NCI-H1436 treated with DMSO at 0.1 percent for 48 hours (cell line): ENCODE measurements at places on chromosomes 7 and 10.
A peak's percentile ranks its signal among the peaks of the same experiment; 100 is the strongest.

GRCh38 chr10:44809647-44810046 lies 101.5 kb upstream of the TMEM72 start:
- DNase-seq = no peak

GRCh38 chr10:132350946-132351345 lies 19.0 kb downstream of the LRRC27 start:
- DNase-seq = no peak

DNA sequence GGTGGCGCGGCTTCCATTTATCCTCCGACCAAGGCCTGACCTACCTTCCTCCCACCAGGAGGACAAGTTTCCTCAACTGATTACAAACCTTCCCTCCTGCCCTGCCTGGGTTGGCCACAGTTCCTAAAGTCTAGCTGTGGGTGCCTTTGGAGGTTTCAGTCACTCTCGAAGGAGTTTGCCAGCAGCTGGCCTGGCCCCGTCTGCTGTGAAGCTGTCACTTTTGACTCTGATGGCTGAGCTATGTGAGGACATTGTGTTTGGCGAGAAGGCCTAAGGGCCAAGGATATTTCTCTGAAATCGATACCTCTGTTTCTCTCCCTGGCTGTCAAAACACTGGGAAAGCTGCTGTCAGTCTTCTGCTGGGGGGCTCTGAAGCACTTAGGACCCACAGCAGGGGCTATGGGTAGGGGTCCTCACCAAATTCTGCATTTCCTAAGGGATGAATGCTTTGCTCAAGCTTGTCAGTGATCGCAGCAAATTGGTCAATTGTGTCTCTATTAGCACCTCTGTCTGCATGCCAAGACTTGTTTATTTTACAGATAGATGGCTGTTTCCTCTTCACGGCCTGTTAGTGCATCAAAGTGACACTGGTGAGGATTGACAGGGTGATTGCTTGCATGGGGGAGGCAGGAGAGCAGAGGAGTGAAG lies 31.9 kb upstream of the SAMD8 start:
- peak; percentile 9 for DNase-seq

DNA sequence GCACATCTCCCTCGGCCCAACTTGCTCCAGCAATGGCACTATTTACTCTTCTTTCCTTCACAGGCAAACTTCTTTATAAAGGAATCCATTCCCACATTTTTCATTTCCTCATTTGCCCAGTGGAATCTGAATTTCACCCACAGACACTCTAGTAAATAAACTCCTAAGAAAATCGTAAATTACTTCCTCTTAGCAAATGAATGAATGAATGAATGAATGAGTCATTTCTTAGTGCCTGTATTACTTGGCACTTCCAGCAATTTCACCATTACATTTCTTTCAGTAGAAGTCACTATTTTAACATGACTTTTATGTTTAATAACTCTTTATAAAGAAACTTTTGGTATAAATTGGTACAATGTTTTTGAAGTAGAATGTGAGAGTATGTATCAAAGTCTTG lies 55.7 kb downstream of the DDC start:
- no peak for DNase-seq

GRCh38 chr10:78778444-78779338 lies 290.1 kb upstream of the ZMIZ1 start:
- no peak for DNase-seq

GRCh38 chr10:986137-986825 lies 2.0 kb upstream of the GTPBP4 start:
- peak; percentile 23 for DNase-seq

- no peak for DNase-seq
Measured at GRCh38 chr10:71043858-71044257, 155.5 kb upstream of the PCBD1 start.

GRCh38 chr10:99080275-99080945 lies 155.2 kb downstream of the HPSE2 start:
- no peak for DNase-seq

GRCh38 chr7:44066111-44066460 lies 719 bp upstream of the PGAM2 start:
- DNase-seq = no peak

GRCh38 chr7:17560966-17561365 lies 262.5 kb downstream of the AHR start:
- no peak for DNase-seq

DNA sequence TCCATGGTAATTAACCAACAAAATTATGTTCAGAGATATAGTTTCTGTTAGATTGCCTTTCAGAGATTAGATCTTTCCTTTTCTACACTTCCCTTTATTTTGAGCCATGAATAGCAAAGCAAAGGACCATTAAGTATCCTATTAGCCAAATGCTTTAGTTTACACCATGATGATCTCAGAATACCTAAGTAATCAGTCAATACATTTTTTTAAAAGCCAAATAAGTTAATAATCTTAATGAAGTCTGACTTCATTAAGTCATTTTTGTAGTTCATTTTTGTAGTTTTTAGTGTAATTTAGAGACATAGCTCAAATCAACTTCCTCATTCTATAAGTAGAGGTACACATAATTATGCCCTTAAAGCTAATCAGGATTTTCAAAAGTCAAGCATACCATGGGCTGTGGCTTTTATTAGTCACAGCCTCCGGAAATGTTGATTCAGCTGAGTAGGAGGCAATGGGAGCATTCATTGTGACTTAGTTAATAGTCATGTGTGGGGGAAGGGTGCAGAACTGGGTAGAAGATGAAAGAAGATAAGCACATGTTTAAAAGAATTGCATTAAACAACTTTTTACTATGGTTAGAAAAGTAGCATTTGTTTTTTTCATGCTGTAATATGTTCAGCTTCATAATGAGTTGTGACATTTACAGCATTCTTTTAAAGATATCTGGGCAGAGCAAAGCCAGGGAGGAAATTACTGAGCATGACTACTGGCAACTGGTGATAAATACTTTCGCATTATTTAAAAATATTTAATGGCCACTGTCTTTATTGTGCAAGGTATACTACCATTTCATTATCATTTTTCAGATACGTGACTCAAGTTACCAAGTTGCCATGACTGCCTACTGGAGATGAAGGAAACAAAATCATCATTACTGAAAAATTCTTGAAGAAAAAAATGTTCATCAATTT lies 57.3 kb upstream of the CCDC71L start:
- DNase-seq = no peak

GRCh38 chr7:49631071-49631815 lies 142.2 kb upstream of the VWC2 start:
- DNase-seq = no peak

- DNase-seq = no peak
Measured at GRCh38 chr10:107809889-107810288, 645.4 kb upstream of the SORCS1 start.

DNA sequence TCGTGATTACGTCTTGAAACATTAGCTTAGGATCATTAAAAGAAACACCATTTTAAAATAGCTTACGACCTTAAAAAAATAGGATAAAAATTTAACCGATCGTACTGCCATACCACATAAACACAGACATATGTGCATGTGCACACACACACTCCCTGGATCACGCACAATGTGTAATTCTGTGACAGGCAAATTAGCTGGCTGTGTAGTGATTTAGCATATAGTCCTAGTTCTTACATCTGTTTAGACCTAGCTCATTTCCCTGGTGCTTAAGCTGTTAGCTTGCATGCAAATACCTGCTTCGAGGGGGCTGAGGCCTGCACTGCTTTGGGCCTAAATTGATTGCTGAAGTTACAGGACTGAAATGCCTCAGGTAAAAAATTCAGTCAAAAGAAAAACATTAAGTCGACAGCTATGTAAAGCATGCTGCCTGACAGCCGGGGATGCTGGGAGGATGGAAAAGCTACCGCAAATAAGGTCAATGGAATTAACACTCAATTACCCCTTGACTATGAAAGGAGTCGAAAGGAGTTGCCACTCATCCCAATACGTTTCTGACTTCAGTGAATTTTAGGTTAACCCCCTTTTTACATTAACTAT lies 267.1 kb upstream of the FZD8 start:
- no peak for DNase-seq

DNA sequence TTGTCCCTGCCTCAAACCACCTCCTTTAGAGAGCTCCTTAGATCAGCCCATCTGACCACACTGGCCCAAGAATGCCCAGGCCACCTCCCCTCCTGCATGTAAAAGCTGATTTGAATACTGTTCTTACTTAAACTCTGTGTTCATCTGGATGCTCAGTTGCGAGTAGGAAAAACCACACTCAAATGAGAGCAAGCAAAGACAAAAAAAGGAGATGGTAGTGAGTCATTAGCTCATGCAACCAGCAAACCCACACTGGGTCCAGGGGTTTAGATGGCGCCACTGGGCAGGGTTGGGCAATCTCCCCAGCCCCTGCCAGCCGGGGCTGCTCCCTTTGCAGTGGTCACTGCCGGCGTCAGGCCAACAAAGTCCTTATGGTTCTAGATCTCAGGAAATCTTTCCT lies 32.7 kb downstream of the TSPAN15 start:
- no peak for DNase-seq

GRCh38 chr7:66929935-66930334 lies 8.9 kb downstream of the TMEM248 start:
- DNase-seq = no peak

DNA sequence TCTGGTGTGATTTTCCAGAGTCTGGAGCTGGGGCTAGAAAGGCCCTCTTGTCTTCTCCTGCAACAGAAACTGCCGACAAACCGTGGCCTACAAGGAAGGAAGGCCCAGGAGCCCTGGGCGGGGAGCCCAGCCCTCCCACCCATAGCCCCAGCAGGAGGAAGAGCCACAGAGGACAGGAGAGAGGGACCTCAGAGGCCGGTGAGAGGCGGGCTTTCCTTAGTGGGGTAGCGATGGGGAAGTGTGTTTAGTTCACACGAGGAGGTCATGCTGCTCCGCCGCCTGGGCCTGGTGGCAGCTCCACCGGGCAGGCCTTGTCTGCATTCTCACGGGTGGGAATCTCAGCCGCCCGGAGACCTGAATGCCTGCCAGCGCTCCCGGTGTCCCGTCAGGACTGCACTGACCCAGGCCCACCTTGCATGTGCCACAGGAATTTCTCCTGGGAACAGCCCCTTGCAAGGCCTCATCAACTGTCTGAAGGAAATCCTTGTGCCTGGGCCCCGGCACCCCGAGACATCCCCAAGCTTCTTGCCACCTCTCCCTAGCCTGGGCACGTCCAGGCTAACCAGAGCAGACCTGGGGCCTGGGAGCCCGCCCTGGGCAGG lies 50.9 kb downstream of the ZNF467 start:
- no peak for DNase-seq

- DNase-seq = no peak
Measured at GRCh38 chr7:18997477-18998150, 119.8 kb downstream of the TWIST1 start.

DNA sequence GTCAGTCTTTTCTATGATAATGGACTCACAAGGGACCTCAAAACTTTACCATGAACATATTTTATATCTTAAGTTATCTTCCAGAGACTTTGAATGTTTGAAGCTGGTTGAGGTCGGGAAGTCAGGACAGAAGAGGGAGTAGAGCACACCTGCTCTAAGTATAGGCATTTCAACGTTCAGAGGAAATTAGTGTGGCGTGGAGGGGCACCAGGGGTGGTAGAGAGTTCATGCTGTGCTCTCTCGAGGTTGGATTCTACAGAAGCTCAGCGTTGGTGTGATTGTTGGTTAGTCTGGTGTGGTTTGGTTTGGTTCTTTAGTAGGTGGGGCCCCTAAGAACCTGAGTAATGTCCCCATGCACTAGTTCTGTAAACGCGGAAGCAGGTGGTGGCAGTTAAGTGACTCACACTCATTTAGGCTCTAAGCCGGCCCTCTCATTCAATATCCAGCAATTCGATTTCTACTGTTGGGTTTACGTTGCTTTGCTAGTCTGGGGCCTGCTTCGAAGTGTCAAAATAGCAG lies 19.8 kb downstream of the CNTNAP2 start:
- DNase-seq = peak; percentile 38

DNA sequence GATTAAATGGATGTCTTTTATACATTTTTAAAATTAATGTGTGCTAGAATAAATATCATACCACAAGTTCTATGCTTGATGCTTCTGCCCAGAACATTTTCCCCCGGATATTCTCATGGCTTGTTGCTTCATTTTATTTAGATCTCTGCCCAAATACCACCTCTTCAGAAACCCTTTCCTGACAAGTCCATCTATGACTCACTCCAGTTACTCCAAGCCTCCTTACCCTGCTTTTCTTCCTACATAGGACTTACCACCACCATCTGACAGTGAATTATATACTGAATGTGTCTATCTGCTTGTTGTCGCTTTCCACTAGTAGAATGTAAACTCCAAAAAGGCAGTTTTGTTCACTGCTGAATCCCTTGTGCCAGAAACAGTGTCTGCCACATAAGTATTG lies 19.1 kb upstream of the ERVW-1 start:
- no peak for DNase-seq

- DNase-seq = no peak
Measured at GRCh38 chr10:72509941-72510340, 115.9 kb downstream of the MICU1 start.

- DNase-seq = no peak
Measured at GRCh38 chr7:3451701-3452100, 150.6 kb downstream of the SDK1 start.

DNA sequence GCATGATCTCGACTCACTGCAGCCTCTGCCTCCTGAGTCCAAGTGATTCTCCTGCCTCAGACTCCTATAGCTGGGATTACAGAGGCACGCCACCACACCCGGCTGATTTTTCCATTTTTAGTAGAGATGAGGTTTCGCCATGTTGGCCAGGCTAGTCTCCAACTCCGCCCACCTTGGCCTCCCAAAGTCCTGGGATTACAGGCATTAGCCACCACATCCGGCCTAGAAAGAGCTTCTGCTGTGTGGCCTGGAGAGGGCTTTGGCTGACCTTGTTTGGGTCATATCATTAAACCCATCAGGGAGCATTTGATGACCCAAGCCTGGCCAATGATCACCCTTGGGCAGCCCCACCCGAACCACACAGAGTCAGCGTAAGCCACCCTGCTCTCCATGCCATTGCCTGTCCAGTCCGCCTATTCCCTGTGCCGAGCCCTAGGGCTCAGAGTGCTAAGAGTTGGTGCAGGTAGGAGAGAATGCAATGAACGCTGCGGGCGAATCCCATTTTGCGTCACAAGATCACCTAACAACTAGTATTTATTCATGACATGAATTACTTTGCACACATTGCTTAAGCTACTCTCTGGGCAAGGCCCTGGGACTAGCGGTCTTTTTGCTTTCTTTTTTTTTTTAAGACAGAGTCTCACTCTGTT lies 22.3 kb upstream of the GDI2 start:
- no peak for DNase-seq

DNA sequence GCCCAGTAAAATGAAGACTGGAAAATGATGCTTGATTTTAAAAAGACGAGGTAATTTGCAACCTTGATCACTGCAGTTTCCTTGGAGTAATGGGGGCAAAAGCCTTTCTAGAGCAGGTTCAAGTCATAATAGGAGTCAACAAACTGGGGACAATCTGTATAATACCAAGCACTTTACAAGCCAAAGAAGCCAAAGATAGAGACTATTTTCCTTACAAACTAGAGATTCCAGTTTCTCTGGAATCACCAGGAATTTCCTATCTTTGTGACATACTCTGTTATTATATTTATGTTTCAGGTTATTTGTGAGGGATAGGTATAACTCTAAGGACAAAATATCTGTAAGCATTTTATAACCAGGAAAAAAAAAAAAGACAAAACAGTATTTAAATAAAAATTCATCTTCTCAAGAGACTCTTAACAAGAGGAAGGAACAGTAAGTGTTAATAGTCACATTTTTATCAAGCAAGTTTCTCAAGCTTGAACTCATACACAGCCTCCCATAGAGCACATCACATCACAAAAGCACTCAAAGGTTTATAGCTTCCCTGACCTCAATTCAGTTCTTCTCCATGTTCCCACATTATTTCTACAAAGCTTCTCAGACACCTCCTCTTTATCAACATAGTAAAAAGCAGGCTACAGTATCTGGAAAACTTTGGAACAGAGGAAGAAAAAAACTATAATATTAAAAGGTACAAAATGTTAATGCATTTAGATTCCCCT lies 18.9 kb downstream of the JMJD1C start:
- DNase-seq = no peak
